LoVo (cell line): ENCODE measurements at places on chromosomes 12 and 14.

- DNase-seq: no peak
These were observed 5.6 kb upstream of the E2F7 start for GRCh38 chr12:77070800-77071449.

DNA sequence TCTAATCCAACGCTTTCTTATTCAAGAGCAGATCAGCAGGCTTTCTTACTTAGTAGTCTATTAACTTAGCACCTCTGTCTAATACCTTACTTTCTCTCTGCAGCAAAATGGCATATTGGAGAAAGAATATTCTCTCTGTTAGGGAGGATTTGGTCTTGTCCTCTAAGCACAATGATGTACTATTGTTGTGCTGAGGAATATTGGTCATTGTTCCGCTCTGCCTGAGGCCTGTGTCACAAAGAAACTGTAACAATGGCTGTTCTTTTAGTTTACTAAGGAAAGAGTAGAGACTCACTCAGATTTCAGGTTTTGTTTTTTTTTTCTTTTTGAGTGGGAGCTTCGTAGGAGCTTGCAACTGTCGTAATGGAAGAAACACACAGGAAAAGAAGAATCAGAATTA lies 1358.8 kb downstream of the LRFN5 start:
- DNase-seq: no peak

- DNase-seq: no peak
These were observed 1701.5 kb upstream of the FLRT2 start for GRCh38 chr14:83828406-83828805.

DNA sequence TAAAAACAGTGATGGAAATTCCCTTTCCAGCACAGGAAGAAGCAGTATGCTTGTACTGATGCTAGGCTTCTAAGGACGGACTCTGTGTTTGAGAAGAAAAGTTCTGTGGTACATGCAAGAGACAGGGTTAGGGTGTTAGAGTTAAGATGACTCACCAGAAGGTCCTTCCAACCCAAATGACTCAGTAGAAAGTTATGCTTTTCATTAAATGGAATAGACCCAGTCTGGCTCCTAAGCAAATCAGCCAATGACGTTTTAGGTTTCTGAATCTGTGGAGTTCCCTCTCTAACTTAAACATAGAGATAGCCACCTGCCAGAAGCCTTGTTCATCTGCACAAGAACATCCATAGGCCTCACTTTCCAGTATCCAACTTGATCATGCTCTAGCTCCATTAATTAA lies 5.7 kb downstream of the PTHLH start:
- peak; percentile 95 for DNase-seq

DNA sequence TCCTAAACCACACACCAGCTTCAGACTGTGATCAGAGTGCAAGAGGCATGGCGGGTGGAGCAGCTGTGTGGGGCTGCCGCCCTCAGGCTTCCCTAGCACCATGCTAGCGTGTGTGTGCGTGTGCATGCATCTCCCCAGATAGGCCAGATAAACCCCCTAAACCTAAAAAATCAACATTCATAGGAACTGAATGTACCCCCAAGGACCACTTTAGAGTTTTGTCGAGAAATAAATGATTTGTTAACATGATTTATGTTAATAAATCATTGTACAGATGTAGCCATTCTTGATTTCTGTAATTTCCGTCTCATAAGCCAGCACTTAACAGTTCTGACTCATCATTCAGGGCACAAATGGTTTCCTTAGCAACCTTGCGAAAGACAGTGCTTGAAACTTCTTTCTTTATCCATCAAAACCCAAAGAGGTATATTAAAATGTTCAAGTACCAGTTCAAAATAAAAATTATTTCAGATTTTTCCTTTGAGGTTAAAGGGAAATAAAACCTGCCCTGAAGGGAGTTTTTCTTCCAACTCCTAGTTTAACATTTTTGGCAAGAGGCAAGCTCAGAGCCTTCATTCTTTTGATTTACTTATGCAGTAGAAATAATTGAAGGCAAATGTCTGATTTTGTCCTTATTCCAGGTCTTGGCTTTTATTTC lies 206.2 kb upstream of the RGS6 start:
- no peak for DNase-seq

DNA sequence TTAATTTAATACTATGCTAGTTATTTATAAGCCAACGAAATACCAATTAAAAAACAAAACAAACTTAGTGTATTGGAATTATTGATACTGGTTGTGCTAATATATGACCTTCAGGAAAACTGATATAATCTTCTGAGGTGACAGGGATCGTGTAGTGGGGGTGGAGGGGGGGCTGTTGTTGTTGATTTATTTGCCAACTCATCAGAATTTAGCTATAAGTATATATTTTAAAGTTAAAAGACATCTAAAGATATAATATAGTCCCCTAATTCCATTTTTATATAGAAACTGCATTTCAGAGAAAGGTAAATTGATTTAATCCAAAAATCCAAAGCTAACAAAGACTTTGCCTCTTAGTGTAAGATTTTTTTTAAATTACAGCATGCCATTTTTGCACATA lies 210.5 kb downstream of the LRRK2 start:
- no peak for DNase-seq

- DNase-seq: no peak
These were observed 8.8 kb downstream of the PPM1A start for GRCh38 chr14:60257865-60258264.

DNA sequence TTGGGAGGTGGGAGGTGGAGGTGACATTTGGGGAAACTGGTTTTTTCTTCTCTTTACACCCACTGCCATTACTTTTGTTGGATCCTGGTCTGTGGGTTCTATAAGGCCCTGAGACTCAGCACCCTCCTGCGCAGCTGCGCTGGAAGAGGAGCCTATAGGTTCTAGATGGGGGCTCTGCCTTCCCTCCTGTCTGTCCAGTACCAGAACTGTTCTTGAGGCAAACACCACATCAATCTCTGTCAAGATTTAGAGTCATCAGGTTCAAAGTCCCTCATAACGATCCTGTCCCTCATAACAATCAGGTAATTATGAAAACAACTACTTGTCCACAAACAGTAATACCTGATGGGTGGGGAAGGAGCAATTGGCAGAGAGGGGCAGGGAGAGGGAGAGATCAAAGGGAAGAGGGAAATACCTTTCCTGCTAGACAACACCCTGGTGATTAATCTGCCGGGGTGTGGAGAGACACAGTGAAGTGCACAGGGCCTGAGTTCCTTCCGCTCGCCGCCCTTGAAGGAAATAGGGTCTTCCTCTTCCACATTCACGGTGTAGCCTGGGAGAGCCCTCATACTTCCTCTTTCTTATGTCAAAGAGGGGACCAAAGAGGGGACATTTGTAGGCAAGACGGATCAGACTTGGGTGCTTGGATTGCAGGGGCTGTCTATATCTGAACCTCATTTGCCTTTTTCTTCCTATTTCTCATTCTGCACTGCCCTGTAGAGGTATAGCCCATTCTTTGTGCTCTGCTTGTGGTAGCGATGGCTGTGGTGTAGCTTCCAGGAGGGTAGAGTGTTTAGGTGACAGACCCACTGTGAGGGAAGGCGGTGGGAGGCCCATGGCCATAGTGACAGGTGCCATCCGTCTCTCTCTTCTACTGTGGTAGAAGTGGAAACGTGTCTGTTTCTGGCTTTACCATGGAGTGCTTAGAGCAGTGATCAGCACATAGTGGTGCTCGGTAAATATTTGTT lies 12.6 kb downstream of the GPRC5A start:
- peak; percentile 96 for DNase-seq

- DNase-seq: no peak
These were observed 231.5 kb upstream of the FOXN3 start for GRCh38 chr14:89648510-89648909.

DNA sequence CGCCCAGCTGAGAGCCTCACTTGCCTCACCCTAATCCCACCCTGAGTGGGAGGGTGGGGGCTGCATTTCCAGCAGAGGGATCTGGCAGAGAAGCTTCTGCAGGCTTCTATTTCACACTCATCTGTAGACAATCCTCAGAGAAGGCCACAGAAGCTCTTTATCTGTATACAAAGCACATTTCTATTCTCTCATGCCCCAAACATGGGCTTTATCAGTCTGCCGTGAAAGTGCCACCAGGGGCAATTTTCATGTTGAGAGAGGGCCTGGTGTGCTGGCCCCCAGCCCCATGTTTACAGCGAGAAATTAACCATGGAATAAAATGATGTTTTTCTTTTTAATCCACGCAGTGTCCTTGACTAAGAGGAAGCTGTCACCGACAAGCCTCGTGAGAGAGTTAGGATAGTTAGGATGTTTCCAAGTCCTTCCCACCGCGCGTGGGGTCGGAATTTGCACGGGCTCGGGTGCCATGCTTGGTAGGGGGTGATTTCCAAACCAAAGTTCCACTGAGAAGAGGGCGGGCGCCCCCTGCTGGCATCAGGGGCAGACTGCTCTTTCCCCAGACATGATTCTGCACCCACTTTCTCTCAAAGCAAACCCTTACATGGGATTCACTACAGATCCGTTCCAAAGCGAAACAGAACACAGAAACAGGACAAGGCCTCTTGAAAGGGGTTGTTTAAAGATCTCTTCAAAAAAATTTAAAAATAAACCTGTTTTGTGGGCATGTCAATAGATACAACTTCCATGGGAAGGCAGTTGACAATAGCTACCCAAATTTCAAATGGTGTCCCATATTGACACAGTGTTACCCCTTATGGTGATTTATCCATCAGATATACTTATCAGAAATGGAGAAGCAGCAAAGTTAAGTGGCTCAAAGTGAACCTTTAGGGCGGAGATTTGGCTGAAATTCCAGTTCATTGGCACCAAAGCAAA lies 19.4 kb downstream of the BDKRB1 start:
- DNase-seq: peak; percentile 61

- no peak for DNase-seq
These were observed 16.6 kb downstream of the FAIM2 start for GRCh38 chr12:49887091-49887490.

DNA sequence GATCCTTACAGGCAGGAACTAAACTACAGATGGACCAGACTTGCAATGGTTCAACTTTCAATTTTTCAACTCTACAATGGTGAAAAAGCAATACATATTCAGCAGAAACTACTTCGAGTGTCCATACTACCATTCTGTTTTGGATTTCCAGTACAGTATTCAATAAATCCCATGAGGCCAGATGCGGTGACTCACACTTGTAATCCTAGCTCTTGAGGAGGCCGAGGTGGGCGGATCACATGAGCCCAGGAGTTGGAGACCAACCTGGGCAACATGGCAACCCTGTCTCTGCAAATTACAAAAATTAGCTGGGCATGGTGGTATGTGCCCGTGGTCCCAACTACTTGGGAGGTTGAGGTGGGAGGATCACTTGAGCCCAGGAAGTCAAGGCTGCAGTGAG lies 336.1 kb downstream of the MED13L start:
- no peak for DNase-seq
